ENCODE measurements at places on chromosomes 5 and 9.

GRCh38 chr5:160475864-160476438, 54.3 kb downstream of the PTTG1 start:
- no peak for DNase-seq

DNA sequence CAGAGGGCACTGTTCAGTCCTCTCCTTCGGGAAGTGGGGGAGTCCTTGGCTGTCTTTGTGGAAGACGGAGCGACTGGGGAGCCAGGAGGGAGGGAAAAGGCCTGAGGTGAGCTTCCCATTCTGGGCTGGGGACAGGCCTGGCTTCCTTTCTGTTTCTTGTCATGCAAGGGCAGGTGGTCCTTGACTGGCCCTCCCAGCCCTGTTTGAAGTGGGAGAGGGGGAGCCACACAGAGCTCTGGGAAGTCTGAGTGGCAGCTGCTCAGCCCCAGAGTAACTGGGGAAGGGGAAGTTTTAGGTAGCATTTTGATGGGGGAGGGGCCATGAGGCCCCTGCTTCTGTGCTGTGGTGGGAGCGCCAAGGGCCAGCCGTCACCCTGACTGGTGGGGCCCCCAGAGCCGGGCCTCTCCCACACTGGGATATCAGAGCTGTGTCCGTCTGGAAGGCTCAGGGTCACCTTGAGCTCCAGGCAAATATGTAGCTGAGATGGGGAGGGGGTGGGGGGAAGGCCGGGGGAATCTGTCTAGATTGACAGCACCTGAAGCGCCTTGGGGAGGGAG, 6.5 kb downstream of the UNC5A start:
- no peak for DNase-seq

GRCh38 chr9:134411440-134412297, 85.4 kb downstream of the RXRA start:
- DNase-seq: no peak

DNA sequence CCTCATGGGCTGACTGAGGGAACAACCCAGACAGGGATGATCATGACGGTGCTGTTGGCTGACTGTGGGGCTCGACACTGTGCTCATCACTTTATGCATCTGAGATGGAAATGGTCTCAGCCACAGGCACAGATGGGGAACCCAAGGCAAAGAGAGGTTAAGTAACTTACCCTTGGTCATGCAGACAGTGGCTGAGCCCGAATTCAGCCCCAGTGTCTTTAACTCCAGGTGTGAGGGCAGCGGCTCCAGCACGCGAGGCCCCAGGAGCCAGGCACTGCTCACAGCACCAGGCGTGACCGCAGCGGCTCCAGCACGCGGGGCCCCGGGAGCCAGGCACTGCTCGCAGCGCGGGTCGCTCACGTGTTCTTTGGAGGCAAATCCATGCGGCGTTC, 45.3 kb upstream of the FCN1 start:
- DNase-seq: no peak

- no peak for DNase-seq
Observed at GRCh38 chr5:73388306-73388684, 60.3 kb downstream of the FOXD1 start.

- DNase-seq: no peak
Observed at GRCh38 chr5:110909950-110910349, 161.6 kb upstream of the TSLP start.

GRCh38 chr9:1839909-1840308, 175.2 kb upstream of the SMARCA2 start:
- no peak for DNase-seq

GRCh38 chr5:91910655-91911054, 527.5 kb upstream of the ARRDC3 start:
- DNase-seq: no peak

DNA sequence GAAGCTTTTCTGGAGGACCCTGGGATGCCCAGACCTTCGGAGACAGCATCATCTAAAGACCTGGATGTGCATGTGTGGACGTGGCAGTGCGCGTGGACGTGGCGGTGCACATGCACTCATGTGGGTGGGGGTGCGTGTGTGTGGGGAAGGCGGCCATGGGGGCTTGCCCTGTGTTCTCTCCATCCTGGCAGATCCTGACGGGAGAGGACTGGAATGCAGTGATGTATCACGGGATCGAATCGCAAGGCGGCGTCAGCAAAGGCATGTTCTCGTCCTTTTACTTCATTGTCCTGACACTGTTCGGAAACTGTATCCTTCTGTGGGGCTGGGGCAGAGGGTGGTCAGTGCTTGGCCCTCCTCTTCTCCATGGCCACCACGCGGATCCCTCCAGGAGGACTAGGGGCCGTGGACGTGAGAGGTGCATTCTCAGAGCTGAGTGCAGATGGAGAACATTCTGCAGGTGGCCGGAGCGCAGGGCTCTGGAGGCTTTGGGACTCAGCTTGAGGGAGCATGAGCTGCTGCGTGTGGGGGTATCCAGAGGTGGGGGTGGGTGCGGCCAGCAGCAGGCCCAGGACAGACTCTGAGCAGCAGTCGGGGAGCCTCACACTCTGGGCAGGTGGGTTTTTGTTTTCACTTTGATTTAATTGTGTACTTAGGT, 129.1 kb downstream of the CACNA1B start:
- DNase-seq: no peak

DNA sequence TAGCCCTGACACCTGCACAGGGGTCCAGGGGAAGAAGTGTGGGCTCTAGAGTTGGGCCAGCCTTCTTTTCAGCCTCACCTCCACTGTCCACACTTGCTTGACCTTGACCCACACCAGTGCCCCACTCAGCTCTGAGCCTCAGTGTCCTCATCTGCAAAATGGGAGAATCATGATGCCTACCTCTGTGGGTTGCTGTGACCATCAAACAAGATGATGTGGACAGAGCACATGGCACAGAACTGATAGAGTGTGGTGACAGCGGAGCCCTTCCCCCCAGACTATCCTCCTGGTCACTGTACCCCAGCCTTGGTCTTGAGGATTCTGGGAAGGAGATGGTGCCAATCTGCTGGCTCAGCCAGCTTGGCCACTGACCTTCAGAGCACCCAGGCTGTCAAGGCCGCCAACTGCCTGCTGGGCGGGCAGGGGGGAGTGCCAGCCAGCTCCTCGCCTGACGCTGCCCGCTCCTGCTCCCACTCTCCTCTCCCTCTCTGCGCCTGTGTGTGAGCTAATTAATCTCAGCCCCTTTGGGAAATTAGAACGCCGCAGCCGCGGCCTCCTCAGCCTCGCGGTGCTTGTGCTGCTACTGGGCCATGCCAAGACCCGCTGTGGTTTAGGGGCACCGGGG, 16.7 kb downstream of the CXXC5 start:
- DNase-seq: no peak

Data from brain pericyte (primary cell).